Mesendoderm (in vitro differentiated cells): ENCODE measurements at places on chromosomes 5 and 9.

GRCh38 chr5:53261245-53261644 is 151.7 kb upstream of the MOCS2 start:
- no peaks in the 10 kb centered on the region for H3K36me3 ChIP-seq
- no peak overlapping the region for H3K27ac ChIP-seq
- no peak for DNase-seq
- no peaks in the 10 kb centered on the region for H3K27me3 ChIP-seq

DNA sequence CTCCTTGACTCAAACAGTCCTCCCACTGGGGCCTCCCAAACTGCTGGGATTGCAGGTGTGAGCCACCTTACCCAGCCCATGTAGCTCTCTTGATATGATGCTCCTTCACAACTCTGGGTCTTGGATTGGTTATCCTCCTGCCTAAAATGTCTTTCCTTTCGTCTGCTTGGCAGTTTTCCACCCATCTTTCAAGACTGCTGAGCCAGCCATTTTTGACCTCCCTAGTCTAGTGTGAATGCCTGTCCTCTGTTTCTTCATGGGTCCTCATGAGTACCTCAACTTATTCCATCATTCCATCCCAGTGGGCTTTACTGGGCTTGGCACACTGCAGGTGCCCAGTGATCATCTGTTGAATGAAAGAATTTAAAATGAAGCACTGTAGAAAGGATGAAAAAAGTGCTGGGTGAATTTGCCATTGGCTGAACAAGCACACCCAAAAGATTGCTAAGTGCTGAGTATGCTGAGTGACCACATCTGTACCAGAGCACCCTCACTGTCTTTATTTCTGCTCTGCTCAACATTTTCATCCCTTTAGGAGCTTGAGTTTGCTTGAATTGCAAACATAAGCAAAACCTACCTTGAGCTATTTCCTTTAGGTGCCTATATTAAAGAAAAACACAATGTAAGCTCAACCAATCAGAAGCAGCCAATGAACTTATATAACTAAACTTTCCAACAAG is 84.8 kb upstream of the FAM169A start:
- no peaks in the 10 kb centered on the region for H3K36me3 ChIP-seq
- no peak overlapping the region for H3K4me3 ChIP-seq
- no peaks in the 10 kb centered on the region for H3K27me3 ChIP-seq

DNA sequence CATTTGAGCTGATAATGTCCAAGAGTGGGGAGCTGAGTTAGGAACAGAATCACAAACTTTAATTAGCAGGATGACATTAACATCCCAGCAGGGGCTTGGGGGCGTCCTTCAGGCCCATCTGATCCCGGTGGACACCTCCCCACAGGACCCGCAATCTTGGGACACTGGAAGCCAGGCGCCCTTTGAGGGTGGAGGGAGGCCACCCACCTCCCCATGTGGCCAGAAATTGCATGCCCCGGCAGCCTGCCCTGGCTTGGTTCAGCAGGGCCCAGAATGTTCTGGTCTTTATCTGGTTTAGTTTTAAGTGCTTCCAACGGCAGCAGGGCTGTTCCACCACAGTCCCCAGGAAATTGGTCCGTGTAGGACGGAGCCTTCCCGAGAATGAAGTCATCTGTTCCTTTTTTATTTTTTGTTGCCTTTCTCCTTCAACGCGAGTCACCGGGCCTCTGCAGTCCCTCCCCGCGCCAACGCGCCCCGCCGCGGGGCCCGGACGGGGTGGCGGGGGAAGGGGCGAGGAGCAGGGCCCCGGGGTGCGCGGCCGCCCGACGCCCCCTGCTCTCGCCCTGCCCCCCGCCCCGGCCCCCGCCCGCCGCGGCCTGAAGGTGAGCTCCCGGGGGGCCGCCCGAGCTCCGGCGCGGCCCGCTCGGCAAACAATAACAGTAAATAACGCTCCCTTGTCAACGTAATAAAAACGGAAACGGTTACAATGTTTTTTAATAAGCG is 207.9 kb downstream of the C9orf50 start:
- peak; percentile 78 for DNase-seq
- H3K4me3 ChIP-seq = no peak overlapping the region
- H3K36me3 ChIP-seq = no peaks in the 10 kb centered on the region
- H3K4me1 ChIP-seq = peaks cover 3% of the 10 kb centered on the region
- H3K27ac ChIP-seq = peak overlapping the region; percentile 65

GRCh38 chr5:40790947-40791593 is 7.1 kb downstream of the PRKAA1 start:
- no peaks in the 10 kb centered on the region for H3K36me3 ChIP-seq
- DNase-seq = no peak
- H3K4me1 ChIP-seq = no peaks in the 10 kb centered on the region
- no peak overlapping the region for H3K4me3 ChIP-seq
- no peak overlapping the region for H3K27ac ChIP-seq

- no peak for DNase-seq
- no peaks in the 10 kb centered on the region for H3K27me3 ChIP-seq
- H3K4me3 ChIP-seq = no peak overlapping the region
- no peaks in the 10 kb centered on the region for H3K36me3 ChIP-seq
- H3K4me1 ChIP-seq = peaks cover 12% of the 10 kb centered on the region
Observed at GRCh38 chr9:105296445-105296844, 52.0 kb downstream of the SLC44A1 start.

DNA sequence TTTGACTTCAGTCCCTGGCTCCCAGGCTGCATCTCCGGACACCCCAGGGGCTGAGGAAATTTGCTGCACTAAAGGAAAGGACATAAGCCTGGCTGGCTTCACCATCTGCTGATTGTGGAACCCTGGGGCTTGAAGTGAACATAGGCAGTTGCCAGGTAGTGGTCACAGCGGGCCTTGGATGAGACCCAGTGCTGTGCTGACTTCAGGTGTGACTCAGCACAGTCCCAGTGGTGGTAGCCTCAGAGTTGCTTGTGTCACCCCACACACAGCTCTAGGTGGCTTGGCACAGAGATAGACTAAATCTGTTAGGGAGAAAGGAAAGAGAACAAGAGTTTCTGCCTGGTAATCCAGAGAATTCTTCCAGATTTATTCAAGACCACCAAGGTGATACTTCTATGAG is 36.1 kb upstream of the RUSC2 start:
- DNase-seq = no peak
- H3K4me1 ChIP-seq = no peaks in the 10 kb centered on the region
- H3K27ac ChIP-seq = no peak overlapping the region
- H3K36me3 ChIP-seq = no peaks in the 10 kb centered on the region
- H3K4me3 ChIP-seq = no peak overlapping the region

- DNase-seq = peak; percentile 11
- H3K27ac ChIP-seq = no peak overlapping the region
- H3K36me3 ChIP-seq = no peaks in the 10 kb centered on the region
- H3K4me3 ChIP-seq = no peak overlapping the region
- no peaks in the 10 kb centered on the region for H3K4me1 ChIP-seq
Observed at GRCh38 chr5:93078082-93079038, 502.7 kb downstream of the NR2F1-AS1 start.

DNA sequence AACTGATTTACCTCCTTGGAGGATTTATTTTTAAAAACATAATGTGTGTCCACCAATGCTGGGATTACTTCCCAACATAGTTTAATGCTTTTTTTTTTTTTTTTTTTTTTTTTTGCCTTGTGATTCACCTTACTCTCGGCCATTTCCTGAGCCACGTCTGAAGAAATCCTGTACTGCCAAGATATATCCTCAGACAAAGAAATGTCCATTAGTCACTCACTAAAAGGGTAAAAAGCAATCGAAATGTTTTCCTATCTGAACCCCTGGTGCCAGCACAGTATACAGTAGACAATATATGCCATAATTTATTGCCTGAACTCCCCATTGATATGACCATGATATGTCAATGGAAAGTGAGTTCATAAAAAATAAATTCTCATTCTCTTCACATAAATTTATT is 344.1 kb downstream of the BNC2 start:
- no peaks in the 10 kb centered on the region for H3K36me3 ChIP-seq
- H3K4me1 ChIP-seq = peaks cover 14% of the 10 kb centered on the region
- H3K4me3 ChIP-seq = no peak overlapping the region
- DNase-seq = no peak
- no peak overlapping the region for H3K27ac ChIP-seq

DNA sequence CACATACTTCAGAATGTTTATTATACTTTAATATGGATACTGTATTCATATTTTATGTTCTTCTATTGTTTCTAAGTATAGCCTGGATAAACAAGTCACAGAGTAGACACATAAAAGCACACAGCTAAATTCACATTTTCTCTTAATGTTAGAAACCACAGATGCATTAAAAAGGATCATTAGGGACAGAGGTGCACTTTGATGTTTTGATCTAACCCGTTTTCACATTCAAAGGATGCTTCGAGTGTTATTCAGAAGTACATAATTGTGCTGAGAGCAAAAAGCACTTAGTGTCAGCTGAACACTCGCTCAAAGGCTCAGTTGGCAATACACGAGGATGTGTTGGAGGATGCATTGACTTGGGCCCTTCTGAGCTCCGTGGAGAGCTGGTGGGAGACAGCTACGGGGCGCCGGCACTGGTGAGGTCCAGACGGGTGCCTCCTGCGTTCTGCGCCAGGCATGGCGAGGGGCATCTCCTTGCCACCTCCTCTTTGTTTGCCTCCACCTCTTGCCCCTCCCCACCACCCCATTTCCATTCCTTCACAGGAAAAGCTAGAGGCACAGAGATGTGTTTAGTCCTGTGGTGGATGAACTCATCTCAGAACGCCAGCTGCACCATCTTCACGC is 35.5 kb downstream of the MED10 start:
- H3K27me3 ChIP-seq = no peaks in the 10 kb centered on the region
- H3K36me3 ChIP-seq = no peaks in the 10 kb centered on the region
- DNase-seq = no peak
- H3K27ac ChIP-seq = no peak overlapping the region
- no peak overlapping the region for H3K4me3 ChIP-seq

DNA sequence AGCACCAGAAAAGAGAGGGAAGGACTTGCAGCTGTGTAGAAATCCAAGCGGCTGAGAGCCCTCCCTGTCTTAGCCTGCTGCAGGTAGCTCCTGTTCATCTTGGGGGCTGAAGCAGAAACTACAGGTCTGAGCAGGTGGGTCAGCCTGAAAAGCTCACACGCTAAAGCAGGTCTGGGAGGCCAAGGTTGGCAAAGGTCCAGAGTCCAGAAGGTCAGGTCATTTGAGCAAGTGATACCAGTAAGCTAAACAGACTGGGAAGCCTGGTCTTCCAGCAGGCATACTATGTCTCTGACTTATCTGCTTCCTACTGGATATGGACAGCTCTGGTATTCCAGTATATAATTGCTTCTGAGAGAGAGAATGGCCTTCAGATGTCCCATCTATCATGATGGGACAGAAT is 26.2 kb downstream of the PTCD2 start:
- no peak for DNase-seq
- no peaks in the 10 kb centered on the region for H3K36me3 ChIP-seq
- H3K4me3 ChIP-seq = no peak overlapping the region
- no peak overlapping the region for H3K27ac ChIP-seq
- no peaks in the 10 kb centered on the region for H3K4me1 ChIP-seq

- peaks cover 4% of the 10 kb centered on the region for H3K4me1 ChIP-seq
Observed at GRCh38 chr9:82167296-82167695, 178.7 kb downstream of the SPATA31D1 start.

GRCh38 chr5:78886341-78887230 is 98.5 kb downstream of the ARSB start:
- no peaks in the 10 kb centered on the region for H3K27me3 ChIP-seq
- DNase-seq = no peak
- no peak overlapping the region for H3K27ac ChIP-seq
- no peak overlapping the region for H3K4me3 ChIP-seq
- H3K36me3 ChIP-seq = no peaks in the 10 kb centered on the region
- no peaks in the 10 kb centered on the region for H3K4me1 ChIP-seq

DNA sequence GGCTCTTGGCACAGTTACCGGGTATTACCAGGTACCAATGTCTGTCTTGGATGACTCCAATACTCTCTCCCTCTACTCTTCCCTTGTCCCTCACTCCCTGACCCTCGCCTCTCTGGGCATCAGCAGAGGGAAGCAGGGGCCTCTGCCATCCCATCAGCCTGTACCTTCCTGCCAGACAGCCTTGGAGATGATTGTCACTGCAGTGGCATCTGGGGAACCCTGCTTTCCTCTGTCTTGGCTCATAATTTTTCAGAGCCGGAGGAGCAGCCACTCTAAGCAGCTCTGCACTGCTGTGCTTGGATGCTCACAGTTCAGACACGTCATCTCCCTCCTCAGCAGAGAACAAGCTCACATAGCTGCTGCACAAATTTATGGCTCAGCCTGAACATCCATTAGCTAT is 274.1 kb downstream of the SMARCA2 start:
- no peaks in the 10 kb centered on the region for H3K36me3 ChIP-seq
- no peak for DNase-seq
- no peaks in the 10 kb centered on the region for H3K27me3 ChIP-seq
- peaks cover 6% of the 10 kb centered on the region for H3K4me1 ChIP-seq
- H3K4me3 ChIP-seq = no peak overlapping the region

- no peaks in the 10 kb centered on the region for H3K27me3 ChIP-seq
- no peak overlapping the region for H3K27ac ChIP-seq
- peaks cover 21% of the 10 kb centered on the region for H3K4me1 ChIP-seq
- DNase-seq = no peak
- no peaks in the 10 kb centered on the region for H3K36me3 ChIP-seq
Observed at GRCh38 chr9:88802533-88802932, 188.7 kb upstream of the S1PR3 start.

DNA sequence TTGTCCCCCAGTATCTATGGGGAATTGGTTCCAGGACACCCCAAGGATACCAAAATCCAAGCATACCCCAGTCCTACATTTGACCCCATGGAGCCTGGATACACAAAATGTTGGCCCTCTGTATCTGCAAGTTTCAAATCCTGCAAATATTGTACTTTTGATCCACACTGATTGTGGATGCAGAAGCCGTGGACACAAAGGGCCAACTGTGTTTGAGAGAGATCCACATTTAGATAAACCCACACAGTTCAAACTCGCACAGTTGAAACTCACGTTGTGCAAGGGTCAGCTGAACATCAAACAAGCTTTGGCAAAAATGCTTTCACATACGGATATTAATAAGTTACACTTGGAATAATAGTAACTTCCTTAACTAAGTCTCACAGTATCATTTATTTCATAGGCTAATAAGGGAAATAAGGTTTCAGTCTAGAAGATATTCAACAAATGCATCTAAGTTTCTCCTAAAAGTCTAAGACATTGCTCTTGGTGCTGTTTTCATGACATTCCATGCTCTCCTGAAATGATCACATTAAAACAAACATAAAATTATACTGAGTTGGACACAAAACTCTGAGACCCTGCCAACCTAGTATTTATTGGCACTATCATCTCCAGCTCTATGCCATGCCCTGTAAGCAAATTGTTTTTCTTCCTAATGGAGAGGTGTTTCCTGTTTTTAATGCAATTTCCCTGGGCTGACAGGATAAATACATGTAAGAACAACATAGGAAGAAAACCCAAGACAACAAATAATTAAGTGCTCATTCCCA is 32.3 kb downstream of the ACTL7A start:
- H3K36me3 ChIP-seq = peaks cover 6% of the 10 kb centered on the region
- H3K27ac ChIP-seq = no peak overlapping the region
- H3K4me1 ChIP-seq = no peaks in the 10 kb centered on the region
- no peaks in the 10 kb centered on the region for H3K27me3 ChIP-seq
- no peak overlapping the region for H3K4me3 ChIP-seq
- no peak for DNase-seq

DNA sequence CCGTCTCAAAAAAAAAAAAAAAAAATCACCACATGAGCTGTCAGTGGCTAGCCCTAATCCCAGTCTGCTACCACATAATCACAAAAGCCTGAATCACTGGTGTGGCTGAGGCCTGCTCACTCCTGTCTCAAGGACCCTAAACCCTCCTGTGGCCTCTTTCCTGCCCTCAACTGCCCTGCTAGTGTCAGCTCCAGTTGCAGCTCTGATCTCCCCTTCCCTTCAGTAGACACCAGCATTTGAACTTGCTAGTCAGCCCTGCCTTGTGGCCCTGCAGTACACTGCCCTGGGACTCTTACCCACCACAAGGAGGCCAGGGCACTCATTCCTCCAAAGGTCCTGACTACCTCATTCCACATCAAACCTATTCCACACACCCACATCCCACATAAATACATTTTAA is 9.5 kb upstream of the P4HA2 start:
- H3K36me3 ChIP-seq = no peaks in the 10 kb centered on the region
- no peaks in the 10 kb centered on the region for H3K27me3 ChIP-seq
- no peak overlapping the region for H3K4me3 ChIP-seq
- no peak overlapping the region for H3K27ac ChIP-seq
- peak; percentile 49 for DNase-seq
